ENCODE measurements at places on chromosomes 1 and 21.
A peak's percentile ranks its signal among the peaks of the same experiment; 100 is the strongest.

GRCh38 chr1:63135174-63135512, 187.2 kb upstream of the FOXD3 start:
- H3K4me1 ChIP-seq, result no peaks in the 10 kb centered on the region
- peaks cover 18% of the 10 kb centered on the region for H3K27me3 ChIP-seq
- no peak overlapping the region for H3K4me3 ChIP-seq
- no peaks in the 10 kb centered on the region for H3K36me3 ChIP-seq
- no peak for DNase-seq

GRCh38 chr1:15863156-15863901, 15.8 kb downstream of the SPEN start:
- no peak overlapping the region for H3K27ac ChIP-seq
- H3K27me3 ChIP-seq, result no peaks in the 10 kb centered on the region
- H3K4me1 ChIP-seq, result peaks cover 44% of the 10 kb centered on the region
- H3K4me3 ChIP-seq, result no peak overlapping the region
- DNase-seq, result no peak

DNA sequence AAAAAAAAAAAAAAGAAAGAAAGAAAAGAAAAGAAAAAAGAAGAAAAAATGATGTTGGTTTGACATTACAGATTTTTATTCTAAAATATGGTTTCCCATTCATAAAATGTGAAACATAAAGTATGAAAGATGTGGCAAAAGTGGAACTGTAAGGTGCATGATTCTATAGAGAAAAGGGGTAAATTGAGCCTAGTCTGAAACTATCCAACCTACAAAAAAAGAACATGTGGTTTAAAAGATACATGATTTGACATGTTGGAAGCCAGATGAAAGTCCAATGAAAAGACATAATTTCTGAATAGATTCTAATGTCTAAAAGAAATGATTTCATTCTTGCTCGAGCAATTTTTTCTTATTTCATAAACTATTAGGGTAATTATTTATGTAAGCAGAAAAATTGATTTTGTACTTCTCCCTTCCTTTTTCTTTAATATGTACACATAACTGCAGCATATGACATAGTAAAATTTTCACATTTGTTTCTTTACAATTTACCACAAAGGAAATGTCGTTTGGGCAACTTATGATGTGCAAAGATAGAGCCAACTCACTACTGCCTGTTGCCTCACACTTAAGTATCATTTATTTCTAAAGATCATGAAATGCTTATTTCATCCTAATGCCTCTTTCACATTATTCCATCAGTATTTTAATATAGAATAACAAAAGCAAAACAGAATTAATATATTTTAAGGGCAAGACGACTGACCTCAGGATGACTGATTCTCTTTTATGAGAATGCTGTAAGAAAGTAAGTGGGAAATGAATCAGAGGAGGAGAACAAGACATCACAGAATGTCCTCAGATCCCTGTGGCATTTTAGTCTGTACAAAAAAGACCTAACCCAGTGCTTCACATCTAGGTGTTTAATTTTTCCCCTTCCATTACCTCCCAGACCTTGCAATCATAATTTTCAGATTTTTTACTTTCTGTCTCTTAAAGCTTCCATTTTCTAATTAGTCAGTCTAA, 165.8 kb upstream of the HMCN1 start:
- H3K4me1 ChIP-seq, result peaks cover 32% of the 10 kb centered on the region
- H3K27me3 ChIP-seq, result no peaks in the 10 kb centered on the region
- no peaks in the 10 kb centered on the region for H3K36me3 ChIP-seq

DNA sequence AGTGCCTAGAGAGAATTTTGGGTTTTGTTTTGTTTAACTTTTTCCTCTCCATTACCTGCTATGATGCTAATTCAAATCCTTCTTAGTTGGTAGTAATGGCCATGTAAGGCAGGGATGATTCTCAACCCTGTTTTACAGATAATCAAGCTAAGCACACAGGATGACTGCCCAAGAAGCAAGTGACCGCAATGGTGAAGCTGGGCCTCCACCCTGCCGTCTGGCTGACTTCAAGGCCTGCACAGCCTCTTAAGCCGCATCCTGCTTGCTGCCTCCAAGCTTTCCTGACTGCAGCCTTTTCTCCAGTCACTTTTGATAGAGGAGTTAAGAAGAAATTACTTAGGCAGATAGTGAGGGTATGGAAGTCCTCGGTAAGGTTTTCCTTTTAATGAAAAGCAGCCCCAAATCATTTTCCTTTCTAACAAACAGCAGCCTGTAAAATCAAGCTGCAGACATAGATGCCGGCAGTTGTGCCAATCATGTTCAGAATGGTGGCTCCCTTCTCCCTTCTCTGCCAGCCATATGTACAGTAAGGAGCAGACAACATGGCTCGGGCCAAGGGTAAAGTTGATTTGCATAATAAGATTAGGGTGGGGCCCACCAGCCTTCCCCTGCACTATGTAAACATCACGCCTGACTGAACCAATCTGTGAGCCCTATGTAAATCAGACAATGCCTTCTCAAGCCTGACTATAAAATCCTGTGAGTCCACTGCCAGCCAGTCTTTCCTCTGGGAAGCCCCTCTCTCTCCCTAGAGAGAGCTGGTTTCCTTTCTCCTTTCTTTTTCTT, 8.8 kb upstream of the CTBS start:
- H3K4me1 ChIP-seq, result peaks cover 18% of the 10 kb centered on the region
- peak overlapping the region; percentile 83 for H3K27ac ChIP-seq
- DNase-seq, result peak; percentile 39
- peaks cover 5% of the 10 kb centered on the region for H3K27me3 ChIP-seq
- peaks cover 6% of the 10 kb centered on the region for H3K36me3 ChIP-seq

DNA sequence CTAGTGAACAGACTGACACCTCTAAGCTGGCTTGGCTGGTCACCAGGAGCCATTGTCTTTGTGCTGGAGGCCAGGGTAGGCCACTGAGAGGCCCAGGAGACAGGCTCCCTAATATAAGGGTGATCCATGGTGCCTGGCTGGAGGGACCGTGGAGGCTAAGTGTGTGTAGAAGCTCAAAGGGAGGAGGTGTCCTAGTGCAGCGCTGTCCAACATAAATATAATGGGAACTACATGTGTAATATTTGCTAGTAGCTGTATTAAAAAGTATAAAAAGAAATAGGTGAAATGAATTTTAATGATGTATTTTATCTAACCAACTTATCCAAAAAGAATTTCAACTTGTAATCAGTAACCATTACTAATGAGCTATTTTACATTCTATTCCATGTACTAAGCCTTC, 35.0 kb downstream of the SOX13 start:
- no peak overlapping the region for H3K27ac ChIP-seq
- no peaks in the 10 kb centered on the region for H3K36me3 ChIP-seq
- H3K4me1 ChIP-seq, result peaks cover 19% of the 10 kb centered on the region
- no peak overlapping the region for H3K4me3 ChIP-seq
- DNase-seq, result no peak

- peak overlapping the region; percentile 87 for H3K4me3 ChIP-seq
- H3K27ac ChIP-seq, result peak overlapping the region; percentile 99
- DNase-seq, result peak; percentile 51
- H3K4me1 ChIP-seq, result peaks cover 31% of the 10 kb centered on the region
- no peaks in the 10 kb centered on the region for H3K36me3 ChIP-seq
- H3K27me3 ChIP-seq, result no peaks in the 10 kb centered on the region
Measured at GRCh38 chr1:78003882-78004718, 639 bp upstream of the DNAJB4 start.

- no peak overlapping the region for H3K4me3 ChIP-seq
- no peaks in the 10 kb centered on the region for H3K4me1 ChIP-seq
- DNase-seq, result no peak
- H3K36me3 ChIP-seq, result no peaks in the 10 kb centered on the region
- H3K27ac ChIP-seq, result no peak overlapping the region
Measured at GRCh38 chr1:95512925-95513324, 278.9 kb downstream of the RWDD3 start.

- no peak for DNase-seq
- H3K4me3 ChIP-seq, result no peak overlapping the region
- no peaks in the 10 kb centered on the region for H3K27me3 ChIP-seq
Measured at GRCh38 chr1:54371942-54372275, 34.3 kb downstream of the SSBP3 start.

DNA sequence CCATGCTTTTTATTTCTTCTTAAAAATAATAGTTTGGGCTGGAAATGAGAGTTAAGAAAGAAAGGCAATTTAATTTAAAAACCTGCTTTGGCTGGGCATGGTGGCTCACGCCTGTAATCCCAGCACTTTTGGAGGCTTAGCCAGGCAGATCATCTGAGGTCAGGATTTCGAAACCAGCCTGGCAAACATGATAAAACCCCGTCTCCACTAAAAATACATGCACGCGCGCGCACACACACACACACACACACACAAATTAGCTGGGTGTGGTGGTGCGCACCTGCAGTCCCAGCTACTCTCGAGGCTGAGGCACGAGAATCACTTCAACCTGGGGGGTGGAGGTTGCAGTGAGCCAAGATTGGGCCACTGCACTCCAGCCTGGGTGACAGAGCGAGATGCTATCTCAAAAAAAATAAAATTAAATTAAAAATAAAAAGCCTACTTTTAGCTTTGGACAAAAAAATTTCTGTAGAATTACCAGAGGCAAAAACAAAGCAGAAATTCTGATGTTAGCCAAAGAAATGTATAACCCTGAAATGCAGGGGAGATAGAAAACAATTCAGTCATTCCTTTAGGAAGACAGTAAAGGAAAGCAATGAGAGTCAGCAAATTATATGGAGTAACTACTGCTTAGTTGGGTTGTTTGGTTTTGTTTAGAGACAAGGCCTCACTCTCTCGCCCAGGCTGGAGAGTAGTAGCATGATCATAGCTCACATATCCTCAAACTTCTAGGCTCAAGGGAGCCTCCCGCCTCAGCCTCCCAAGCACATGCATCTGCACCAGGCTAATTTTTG, 15.7 kb upstream of the IPP start:
- no peak overlapping the region for H3K27ac ChIP-seq
- H3K4me1 ChIP-seq, result no peaks in the 10 kb centered on the region
- no peaks in the 10 kb centered on the region for H3K36me3 ChIP-seq
- H3K27me3 ChIP-seq, result no peaks in the 10 kb centered on the region
- H3K4me3 ChIP-seq, result no peak overlapping the region

DNA sequence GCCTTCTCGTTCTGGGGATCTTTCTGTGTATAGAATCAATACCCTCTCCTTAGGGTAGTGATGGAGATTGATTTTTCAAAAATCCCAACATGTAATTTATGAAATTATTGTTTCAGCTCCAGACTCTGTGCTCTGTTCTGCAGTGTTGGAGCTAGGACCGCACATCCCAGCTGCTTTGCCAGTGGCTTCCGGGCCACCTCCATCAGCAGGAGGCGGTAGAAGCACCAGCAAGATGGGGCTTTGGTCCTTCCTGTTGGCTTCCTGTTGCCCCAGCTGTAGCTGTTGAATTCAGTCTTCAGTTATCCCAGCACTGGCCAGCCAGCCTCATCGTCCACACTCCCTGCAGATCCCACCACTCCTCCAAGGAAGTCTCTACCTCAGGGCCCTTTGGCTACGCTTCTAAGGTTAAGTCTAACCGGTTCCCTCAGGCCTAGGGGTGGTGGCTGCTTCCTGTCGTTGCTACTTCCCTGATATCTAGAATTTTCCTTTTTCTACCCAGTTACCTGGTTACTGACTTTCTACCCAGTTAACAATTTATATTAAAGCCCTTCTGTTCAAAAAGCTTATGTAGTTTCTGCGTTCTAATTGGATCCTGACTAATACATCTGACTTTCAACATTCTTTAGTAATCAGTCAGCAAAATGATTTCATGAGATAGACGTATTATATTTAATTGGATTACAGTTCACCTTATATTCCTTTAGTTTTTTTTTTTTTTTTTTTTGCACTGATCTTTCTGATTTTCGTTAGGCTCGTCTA, 24.6 kb downstream of the GALNT2 start:
- DNase-seq, result no peak
- no peaks in the 10 kb centered on the region for H3K27me3 ChIP-seq
- no peak overlapping the region for H3K4me3 ChIP-seq
- H3K27ac ChIP-seq, result no peak overlapping the region

DNA sequence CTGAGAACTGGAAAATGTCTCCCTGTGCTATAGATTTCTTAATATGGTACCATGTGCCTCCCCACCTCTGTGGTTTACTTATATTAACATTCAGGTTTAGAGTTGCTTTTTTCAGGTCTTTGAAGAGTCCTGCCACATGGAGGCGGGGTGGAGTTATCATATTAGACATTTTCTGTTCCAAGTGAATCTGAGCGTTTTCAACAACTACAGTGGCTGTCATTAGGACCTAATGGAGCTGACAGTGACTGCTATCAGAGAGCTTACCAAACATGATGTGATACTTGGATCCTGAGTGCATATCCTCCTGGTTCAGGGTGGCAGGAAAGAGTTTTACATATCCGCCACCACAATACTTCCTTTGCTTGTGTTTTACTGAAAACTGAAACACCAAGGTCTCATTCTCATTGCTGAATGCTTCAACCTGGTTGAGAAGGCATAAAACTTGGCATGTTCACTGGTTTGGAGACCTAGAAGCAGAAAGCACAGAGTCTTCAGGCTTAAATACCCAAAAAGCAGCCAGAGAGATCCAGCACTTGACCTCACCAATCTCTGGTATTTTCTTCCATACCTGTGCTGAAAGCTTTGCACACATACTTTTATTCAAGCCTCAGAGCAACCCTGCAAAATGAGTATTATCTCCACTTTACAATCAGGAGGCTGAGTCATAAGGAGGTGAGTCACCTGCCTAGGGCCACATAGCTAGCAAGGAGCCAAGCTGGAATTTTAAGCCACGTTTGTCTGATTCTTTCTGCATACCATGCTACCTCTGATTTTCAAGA, 47.4 kb upstream of the OSBPL9 start:
- H3K36me3 ChIP-seq, result no peaks in the 10 kb centered on the region
- peak; percentile 48 for DNase-seq
- peak overlapping the region; percentile 72 for H3K27ac ChIP-seq
- H3K4me1 ChIP-seq, result peaks cover 34% of the 10 kb centered on the region
- H3K4me3 ChIP-seq, result peak overlapping the region; percentile 37
- no peaks in the 10 kb centered on the region for H3K27me3 ChIP-seq

DNA sequence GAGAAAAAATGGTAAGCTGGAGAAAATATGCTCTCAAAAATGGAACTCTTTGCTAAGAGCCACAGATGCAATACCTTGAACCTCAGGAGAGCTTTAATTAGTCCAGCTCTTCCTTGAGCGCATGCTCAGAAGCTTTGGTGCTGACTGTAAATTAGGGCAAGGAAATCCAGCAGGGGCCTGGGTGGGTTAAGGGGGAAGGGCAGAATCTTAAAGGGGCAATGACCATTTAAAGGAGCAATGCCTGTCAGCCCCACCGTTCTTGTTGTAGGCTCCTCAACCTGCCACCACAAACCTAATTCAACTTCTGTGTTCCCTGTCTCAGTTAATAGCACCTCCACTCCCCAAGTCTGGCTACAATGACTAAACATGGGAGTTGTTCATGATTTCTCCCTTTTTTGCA, 6.8 kb upstream of the SLC22A15 start:
- no peak for DNase-seq
- H3K4me1 ChIP-seq, result no peaks in the 10 kb centered on the region
- peaks cover 8% of the 10 kb centered on the region for H3K36me3 ChIP-seq
- H3K27me3 ChIP-seq, result peaks cover 29% of the 10 kb centered on the region

DNA sequence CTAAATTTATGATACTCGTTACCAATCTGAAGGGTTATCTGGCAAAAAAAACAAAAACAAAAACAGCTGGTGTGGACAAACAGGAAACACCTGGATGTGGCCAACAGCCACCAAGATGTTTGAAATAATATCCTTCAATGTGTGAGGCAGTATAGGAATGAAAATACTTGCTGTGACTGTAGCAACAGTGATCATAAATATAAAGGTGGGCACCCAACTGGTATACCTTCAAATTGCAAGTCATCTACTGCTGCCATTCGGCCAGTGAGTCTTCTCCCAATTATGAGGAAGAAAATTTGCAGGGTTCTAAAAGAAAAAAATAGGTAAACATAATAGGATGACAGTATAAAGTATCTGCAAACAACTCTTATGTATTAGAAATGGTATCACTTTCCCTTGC, 916 bp downstream of the YIPF1 start:
- H3K27ac ChIP-seq, result peak overlapping the region; percentile 38
- peak overlapping the region; percentile 97 for H3K4me3 ChIP-seq
- no peaks in the 10 kb centered on the region for H3K36me3 ChIP-seq
- no peaks in the 10 kb centered on the region for H3K27me3 ChIP-seq
- peaks cover 64% of the 10 kb centered on the region for H3K4me1 ChIP-seq

- no peaks in the 10 kb centered on the region for H3K27me3 ChIP-seq
- H3K36me3 ChIP-seq, result no peaks in the 10 kb centered on the region
Measured at GRCh38 chr1:158706096-158706495, 5.6 kb upstream of the OR6K2 start.

Data from naive B cell (primary cell).